ENCODE measurements at places on chromosomes 2 and 18.

- DNase-seq: no peak
Measured at GRCh38 chr2:85163675-85164074, 30.5 kb downstream of the TCF7L1 start.

GRCh38 chr18:44803019-44803650, 122.4 kb downstream of the SETBP1 start:
- no peak for DNase-seq

DNA sequence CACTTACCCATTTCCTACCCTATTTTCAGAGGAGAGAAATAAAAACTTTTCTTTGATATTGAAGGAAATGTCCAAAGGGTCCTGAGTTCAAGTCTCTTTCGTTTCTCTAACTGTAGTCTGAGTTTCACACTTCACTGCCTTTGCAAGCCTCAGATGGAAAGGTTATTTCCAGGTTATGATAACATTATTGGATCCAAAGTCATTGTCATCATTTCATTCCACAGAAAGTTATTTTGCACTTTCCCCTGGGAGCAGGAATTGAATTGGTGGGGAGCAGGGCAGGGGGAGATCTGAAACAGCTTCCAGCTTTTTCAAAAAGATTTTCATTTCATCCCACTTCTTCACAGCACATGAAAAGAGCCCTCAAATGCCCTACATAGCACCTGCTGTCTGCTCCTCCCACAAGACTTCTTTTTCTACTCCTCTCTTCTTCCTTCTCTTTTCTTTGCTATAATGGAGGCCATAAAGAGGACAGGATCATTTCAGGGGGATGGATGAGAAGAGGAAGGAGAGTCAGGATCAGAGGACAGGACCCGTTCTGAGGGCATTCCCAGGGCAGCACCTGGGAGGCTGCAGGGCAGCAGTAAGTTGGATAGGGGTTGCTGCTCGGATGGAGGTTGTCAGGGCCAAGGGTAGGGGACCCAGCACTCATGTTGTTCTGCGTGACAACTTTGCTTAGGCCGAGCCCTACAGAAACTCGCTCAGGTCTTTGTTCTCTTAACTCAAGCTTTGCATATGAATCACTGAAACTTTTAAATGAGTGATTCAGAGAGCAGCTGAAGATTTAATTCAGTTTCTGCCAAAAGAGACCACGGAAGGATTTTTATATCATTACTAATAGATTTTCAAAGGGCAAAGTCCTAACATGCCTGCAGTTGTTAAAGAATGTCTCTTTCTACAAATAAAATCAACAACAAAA, 11.4 kb upstream of the GALNT5 start:
- DNase-seq: no peak

DNA sequence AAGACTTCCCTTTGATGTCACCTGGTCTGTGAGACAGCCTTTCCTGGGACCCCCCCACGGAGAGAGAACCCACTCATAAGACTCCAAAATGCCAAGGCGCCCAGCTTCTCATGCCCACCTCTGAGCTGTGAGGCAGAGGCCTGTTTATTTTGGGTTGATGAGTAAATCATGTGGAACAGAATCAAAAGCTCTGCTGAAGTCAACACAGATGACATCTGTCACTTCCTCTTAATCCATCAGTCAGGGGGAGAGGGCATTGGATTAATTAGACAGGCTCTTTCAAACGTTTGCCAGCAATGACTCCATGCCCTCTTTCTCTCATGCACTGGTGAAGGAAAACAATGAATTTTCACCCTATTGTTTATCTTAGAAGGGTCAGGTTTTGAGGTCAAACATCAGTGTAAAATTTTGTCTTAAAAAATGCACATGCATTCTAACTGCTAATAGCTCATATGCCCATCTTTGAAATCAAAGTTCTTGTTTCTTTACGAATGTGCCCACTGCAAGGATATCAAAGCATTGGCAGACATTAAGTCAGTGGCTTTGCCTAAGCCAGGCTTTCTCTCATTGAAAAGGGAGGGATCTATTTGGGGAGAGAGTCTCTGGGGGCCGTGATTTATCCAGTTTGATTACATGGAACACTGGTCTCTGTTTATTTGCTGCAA, 184.1 kb downstream of the ACKR3 start:
- no peak for DNase-seq

- DNase-seq: no peak
Measured at GRCh38 chr18:59520562-59521355, 161.7 kb upstream of the LMAN1 start.

- DNase-seq: no peak
Measured at GRCh38 chr18:49565612-49566011, 3.8 kb downstream of the LIPG start.

All from cortex of kidney (tissue), 1 donor.